ENCODE measurements at places on chromosomes 4 and X. TPM values are rescaled to one million over a fixed set of nuclear protein-coding genes. Genes with fewer than 3 reads are reported as not detected.

Gene GPR78
- 0.07 TPM for total RNA-seq

Gene CCNA2
- 0.93 TPM for total RNA-seq

Gene TRAPPC2
- total RNA-seq, result 13.7 TPM

Gene VEGFD
- 0.21 TPM for total RNA-seq

Gene LIMCH1
- 0.34 TPM for total RNA-seq

Gene CLDN22
- total RNA-seq, result not detected

Gene MAGEB1
- total RNA-seq, result not detected

Gene EVC2
- total RNA-seq, result 8.2 TPM

Gene AMBN
- not detected for total RNA-seq

Gene NCAPG
- 0.34 TPM for total RNA-seq

Gene TIGD4
- under 0.01 TPM for total RNA-seq

Gene ADAMTS3
- total RNA-seq, result 0.78 TPM

Measured in nasal cavity respiratory epithelium epithelial cell of viscerocranial mucosa (primary cell).